Lower lobe of right lung (tissue), 2 donors: ENCODE measurements at places on chromosomes 12 and 14. TPM values are rescaled to one million over a fixed set of nuclear protein-coding genes. Genes with fewer than 3 reads are reported as not detected.

The IL25 gene
- not detected for total RNA-seq

GRCh38 chr12:18419311-18419710, 158.0 kb downstream of the PIK3C2G start:
- no peak for DNase-seq

DNA sequence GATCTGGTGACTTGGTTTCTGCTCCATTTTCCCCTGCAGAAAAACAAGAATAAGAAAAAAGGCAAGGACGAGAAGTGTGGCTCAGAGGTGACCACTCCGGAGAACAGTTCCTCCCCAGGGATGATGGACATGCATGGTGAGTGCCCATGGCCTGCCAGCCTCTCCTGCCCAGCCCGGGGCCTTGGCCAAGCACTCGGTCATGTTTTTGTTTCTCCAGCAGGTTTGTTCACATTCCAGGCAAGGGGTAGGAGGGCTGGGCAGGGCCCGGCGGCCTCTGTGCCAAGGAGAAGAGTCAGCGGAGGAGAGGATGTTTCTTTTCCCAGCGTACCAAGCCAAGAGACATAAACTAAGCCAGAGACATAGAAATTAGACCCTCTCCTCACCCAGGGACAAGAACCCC, 13.6 kb downstream of the BCL7A start:
- DNase-seq, result peak; percentile 84

The IGF1 gene
- 16.9 TPM for total RNA-seq

The CYP46A1 gene
- 0.62 TPM for total RNA-seq

The SLC38A1 gene
- 45.8 TPM for total RNA-seq

DNA sequence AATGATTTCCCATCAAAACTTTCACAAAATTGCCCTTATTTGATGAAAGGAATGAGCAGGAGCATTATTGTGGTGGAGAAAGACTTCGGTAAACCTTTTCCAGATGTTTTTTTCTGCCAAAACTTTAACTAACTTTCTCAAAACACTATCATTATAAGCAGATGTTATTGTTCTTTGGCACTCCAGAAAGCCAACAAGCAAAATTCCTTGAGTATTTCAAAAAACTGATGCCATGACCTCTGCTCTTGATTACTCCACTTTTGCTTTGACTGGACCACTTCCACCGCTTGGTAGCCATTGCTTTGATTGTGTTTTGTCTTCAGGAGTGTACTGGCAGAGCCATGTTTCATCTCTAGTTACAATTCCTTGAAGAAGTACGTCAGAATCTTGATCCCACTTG, 29.7 kb upstream of the RAB21 start:
- no peak for DNase-seq

- DNase-seq, result no peak
These were observed 30.8 kb downstream of the NOS1 start for GRCh38 chr12:117330441-117331113.

DNA sequence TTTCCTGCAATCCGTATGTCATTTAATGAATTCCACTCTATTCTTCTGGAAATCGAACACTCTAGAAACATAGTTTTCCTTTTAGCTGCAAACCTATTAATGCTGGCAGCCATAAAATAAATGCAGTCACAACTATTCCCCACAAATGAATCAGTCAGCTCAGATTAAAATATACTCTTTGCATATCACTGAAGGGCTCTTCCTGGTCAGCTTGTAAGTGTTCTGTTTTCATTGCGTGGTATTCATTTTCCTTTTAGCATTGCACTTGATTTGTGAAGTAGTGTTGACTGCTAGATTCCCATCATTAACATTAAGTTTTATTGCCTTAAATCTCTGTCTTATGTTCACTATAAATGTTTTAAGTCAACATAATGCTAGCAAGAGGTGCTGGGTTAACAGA, 685.9 kb downstream of the DIO2 start:
- DNase-seq, result no peak

- DNase-seq, result no peak
These were observed 521.0 kb upstream of the ATP2B1 start for GRCh38 chr12:90229407-90230170.

DNA sequence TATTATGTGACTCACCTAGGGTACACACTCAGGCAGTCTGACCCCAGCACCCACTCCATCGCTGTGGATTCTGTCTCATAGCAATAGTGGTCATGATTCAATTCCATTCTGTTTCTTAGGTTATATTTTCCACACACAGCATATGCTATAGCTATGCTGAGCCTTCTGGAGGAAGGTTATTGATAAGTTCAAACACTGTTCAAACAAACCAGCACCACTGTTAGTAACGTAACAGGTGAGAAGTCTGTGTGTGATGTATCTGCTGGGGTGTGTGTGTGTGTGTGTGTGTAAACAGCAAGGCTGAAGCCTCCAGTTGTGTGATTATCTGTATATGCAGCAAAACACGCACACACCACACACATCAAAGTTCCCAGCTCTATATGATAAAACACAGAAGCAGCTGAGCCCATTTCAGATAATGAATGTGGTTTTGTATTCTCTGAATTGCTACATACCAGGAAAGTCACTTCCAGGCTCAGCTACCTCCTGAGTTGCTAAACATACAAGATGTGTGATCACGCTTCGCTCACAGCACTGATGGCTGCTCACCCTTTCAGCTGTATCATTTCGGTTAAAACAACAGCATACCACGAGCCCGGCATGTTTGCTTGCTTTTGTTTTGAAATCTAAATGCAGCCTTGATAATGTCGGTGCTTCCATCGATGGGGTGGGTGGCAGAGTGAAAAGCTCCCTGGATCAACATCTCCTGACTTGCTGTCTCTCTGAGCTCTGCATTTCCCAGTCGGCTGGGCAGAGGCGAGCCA, 6.8 kb upstream of the SYNE3 start:
- DNase-seq, result no peak

DNA sequence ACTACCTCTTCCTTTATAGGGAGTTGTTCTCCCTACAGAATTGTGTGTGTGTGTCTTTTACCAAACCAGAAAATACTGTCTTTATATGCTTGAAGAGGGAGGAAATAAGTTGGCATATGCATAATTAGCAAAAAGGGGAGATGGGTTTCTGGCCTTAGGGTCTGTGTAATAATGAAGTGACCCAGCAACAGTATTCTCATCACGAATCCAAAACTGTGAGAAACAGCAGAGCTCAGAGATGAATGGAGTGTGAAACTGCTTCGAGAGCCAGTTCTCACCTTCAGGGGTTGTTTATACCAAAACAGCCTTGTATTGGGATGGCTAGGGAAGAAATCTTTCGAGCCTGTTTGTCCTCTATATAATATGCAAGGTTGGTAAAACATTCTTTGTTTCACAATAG, 227.5 kb downstream of the MON2 start:
- no peak for DNase-seq

GRCh38 chr14:93705513-93706156, 82.7 kb downstream of the PRIMA1 start:
- no peak for DNase-seq

DNA sequence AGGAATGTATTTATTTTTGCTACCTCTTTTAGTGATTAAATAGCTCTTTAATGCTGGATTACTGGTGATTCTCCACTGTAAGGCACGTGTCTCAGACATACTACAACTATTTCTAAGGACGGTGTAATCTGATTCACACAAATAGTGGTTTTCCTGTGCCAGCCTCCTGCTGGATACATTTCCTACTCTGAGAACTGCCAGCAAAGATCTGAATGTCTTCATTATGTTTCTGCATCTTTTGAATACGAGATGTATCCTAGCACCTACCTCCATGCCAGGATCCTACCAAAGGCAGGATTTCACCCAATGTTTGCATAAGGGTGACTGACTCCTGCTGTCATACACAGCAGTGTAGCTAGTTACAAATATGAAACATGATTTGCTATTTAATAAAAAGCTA, 120.6 kb downstream of the PRICKLE1 start:
- DNase-seq, result no peak

DNA sequence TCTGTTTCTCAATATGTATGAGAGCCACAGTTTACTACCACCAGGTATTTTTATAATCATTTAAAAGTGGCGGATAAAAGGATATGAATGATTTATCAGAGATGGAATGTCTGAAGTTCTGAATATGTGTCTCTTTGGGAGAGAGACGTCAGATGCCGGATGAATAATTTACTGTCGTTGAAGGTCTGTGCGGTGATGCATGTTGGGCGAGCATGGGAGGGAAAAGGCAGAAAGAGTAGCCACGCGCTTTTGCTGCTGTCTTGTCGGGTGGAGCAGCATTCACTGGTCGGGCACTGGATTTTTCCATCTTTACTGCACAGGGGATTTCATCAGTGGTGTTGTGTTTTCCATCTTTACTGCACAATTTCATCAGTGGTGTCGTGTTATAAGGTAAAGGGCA, 65.6 kb downstream of the SYNE2 start:
- DNase-seq, result no peak

DNA sequence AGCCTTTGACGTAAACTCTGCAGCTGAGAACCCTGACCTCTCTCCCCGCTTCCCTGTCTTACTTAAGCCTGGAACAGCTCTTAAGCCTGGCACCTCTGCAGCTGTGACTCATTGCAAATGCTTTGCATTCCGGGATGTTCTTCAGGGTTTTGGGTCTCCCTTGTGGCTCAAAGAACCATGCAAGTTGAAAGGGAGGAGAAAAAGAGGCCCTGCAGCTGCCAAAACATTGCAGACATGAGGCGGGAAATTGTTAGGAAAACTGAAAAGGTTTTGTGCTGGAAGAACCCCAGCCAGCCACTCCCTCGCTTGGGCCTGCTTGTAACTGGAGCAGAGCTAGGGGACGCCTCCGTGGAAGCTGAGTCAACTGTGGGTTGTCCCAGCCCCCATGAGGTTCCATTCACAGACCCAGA, 60.2 kb upstream of the FERMT2 start:
- peak; percentile 48 for DNase-seq

GRCh38 chr14:85701116-85701515, 171.2 kb downstream of the FLRT2 start:
- no peak for DNase-seq

GRCh38 chr14:77053046-77053841, 24.7 kb upstream of the IRF2BPL start:
- DNase-seq, result peak; percentile 85

DNA sequence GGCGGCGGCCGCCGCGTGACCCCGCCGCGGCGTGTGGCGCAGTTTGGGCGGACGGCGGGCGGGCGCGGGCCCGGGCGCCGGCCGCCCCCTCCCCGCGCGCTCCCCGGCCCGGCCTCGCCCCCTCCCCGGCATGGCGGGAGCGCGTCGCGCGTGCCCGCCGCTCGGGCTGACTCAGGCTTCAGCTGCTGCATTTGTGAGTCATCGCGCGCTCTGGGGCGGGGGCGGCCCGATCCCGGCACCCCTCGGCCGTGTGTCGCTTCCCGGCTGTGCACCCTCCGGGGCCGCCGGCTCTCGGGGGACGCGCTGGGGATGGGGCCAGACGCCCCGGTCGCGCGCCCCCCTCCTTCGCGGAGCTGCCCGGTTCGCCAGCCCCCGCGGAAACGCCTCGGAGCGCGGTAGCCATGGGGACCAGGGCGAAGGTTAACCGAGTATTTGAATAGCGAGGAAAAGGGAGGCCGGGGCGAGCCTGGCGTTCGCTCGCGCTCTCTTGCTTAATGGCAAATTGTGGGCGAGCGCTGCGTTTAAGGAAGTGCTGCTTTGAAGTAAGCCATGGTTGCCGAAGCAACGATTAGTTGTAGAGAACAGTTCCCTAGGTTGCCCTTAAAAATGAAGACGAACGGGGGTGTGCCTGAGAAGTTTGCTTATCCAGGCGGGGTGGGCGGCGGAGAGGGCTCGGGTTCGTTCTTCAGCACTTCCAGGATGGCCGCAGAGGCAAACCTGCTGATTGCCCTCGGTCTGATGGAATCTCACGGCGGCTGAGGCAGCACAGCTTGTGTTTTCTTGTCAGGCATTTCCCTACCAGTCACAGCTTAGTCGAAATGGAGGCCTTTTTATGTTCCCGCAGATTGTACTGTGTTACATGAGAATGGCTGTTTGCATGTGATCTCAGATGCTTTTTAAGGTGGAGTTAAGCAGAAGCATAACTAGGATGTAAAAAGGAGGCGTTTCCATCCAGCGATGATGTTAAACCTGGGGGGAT, 896 bp downstream of the EIF5 start:
- peak; percentile 88 for DNase-seq

DNA sequence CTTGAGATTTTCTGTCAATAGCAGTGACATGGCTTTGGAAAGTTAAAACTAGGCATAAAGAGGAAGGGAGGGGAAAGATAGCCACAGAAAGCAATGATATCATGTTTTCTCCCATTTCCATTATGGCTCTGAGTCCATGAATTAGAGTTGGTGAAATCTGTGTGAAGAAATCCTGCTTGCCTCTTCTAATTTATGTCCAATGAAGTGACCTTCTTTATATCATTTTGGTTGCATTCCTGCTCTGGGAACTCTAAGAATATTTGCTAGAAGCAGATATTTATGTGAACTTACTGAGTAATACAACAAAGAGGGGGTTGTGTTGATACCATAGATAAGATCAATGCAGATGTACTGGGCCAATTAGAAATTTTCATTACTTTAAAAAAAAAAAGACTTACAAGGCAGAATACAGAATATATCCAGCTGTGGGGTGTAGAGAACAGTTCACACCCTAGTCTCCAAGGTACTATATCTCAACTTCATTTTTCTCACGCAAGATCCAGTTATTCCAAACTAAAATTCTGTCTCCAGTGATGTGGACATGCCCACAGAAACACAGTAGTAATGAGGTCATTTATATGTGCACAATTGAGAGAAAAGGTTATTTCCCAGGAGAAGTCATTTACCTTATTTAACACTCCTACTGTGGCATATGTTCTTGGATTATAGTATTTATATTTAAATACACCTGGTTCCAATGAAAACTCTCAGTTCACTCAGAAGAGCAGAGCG, 51.5 kb upstream of the KCNJ8 start:
- DNase-seq, result no peak

The FANCM gene
- total RNA-seq, result 4.1 TPM
